ENCODE measurements at places on chromosomes 2 and 18. TPM values are rescaled to one million over a fixed set of nuclear protein-coding genes. Genes with fewer than 3 reads are reported as not detected.

TUBA4B gene
- total RNA-seq = not detected

- no peak for DNase-seq
- H3K36me3 ChIP-seq = peaks cover 5% of the 10 kb centered on the region
- H3K4me3 ChIP-seq = no peak overlapping the region
Measured at GRCh38 chr18:74795751-74796150, 198.1 kb downstream of the ZNF407 start.

- DNase-seq = no peak
- H3K27ac ChIP-seq = no peak overlapping the region
- H3K36me3 ChIP-seq = no peaks in the 10 kb centered on the region
- H3K27me3 ChIP-seq = no peaks in the 10 kb centered on the region
- no peak overlapping the region for H3K4me3 ChIP-seq
Measured at GRCh38 chr2:212936572-212936971, 214.8 kb downstream of the IKZF2 start.

DNA sequence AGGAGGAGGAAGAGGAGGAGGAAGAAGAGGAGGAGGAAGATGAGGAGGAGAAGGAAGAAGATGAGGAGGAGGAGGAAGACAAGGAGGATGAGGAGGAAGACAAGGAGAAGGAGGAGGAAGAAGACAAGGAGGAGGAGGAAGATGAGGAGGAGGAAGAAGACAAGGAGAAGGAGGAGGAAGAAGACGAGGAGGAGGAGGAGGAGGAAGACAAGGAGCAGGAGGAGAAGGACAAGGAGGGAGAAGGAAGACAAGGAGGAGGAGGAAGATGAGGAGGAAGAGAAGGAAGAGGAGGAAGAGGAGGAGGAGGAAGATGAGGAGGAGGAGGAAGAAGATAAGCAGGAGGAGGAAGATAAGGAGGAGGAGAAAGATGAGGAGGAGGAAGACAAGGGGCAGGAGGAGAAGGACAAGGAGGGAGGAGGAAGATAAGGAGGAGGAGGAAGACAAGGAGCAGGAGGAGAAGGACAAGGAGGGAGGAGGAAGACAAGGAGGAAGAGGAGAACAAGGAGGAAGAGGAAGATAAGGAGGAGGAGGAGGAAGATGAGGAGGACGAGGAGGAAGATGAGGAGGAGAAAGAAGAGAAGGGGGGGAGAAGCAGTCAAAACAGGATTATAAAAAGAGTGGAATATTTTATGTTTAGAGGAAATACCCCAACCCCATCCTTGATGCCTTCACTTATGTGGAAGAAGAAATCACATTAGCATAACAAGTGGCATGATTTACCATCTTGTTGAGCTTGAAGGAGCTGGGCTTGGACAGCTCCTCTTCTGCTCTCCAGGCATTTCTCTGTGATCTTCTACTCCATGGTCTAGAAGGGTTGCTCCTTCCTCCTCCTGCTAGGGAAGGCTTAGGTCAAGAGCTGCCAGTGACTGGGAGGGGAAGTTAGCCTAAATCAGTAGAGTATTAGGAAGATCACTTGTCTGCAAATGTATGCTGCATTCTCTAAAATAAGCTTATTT is 45.3 kb upstream of the KCTD1 start:
- no peaks in the 10 kb centered on the region for H3K36me3 ChIP-seq
- no peaks in the 10 kb centered on the region for H3K4me1 ChIP-seq
- no peak overlapping the region for H3K27ac ChIP-seq
- no peaks in the 10 kb centered on the region for H3K27me3 ChIP-seq
- no peak for DNase-seq
- no peak overlapping the region for H3K4me3 ChIP-seq

ZEB2 gene
- 232 TPM for total RNA-seq

All from B cell (primary cell).